ENCODE measurements at places on chromosomes 2 and 18. TPM values are rescaled to one million over a fixed set of nuclear protein-coding genes. Genes with fewer than 3 reads are reported as not detected.

The KHK gene
- total RNA-seq: 9.5 TPM

- DNase-seq: no peak
- H3K4me3 ChIP-seq: no peak overlapping the region
- H3K4me1 ChIP-seq: no peaks in the 10 kb centered on the region
- no peak overlapping the region for H3K27ac ChIP-seq
- no peaks in the 10 kb centered on the region for H3K27me3 ChIP-seq
Observed at GRCh38 chr2:166841152-166841551, 47.1 kb upstream of the XIRP2 start.

- no peaks in the 10 kb centered on the region for H3K4me1 ChIP-seq
- H3K4me3 ChIP-seq: no peak overlapping the region
- no peak overlapping the region for H3K27ac ChIP-seq
- DNase-seq: no peak
- peaks cover 2% of the 10 kb centered on the region for H3K27me3 ChIP-seq
Observed at GRCh38 chr18:34723143-34723542, 13.0 kb downstream of the DTNA start.

The IL36RN gene
- total RNA-seq: not detected
